Midbrain (tissue), 1 donor: ENCODE measurements at places on chromosomes 1 and 21.

DNA sequence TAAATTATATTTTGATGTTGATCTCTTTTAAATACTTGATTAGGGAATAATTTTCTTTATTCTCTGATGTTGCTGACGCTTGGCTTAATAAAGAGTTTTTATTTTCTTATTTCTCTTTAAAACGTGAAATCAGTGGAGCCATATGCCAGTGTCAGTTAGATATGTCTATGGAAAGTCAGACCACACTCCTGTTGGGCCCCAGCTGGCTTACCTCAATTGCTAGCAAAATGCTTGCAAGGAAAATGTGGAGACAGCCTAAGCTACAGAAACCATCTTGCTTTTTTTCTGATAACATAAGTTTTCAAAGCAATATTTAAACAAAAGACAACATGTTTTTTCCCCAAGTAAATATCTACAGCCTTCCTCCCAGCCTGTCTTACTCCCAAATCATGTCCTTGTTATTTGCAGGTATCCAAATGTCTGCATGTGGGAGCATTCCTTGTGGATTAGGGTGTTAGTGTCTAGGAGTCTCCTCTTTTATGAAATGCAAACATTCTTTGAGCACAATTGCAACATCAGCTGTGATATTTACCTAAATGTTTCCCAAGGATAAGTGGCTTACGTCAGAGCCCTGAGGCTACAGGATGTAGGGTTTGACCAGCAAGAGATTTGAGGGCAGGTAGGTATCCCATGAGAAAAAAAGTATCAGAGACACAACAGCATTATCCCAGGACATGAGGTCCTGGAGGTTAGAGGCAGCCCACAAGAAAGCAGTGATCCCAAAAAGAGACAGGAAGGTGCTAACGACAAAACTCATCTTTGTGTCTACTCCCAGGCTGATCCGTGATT, 117.2 kb upstream of the KCNJ15 start:
- DNase-seq = no peak

DNA sequence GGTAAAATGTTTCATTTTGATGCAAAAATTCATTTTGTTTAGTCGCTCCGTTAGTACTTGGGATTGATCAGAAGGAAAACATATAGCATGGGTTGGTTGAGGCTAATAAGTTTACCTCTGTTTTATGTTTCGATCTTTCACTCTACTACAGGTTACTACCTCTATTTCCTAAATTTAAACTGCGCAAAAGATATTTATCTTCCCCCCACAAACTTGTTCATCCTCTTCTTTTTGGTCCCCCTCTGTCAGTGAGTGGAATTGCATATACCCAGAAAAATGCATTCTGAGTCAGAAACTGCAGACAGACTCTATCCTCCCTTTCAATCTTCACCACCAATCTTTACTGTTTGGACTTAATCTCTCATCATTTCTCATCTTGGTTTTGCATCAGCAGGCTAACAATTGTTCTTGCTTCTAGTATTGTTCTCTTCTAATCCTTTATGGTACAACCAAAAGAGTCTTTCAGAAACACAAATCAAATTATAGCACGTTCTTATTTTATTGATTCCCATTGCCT, 316.0 kb upstream of the ADGRL4 start:
- no peak for DNase-seq

- no peak for DNase-seq
These were observed 22.4 kb downstream of the EDN2 start for GRCh38 chr1:41461790-41462679.

DNA sequence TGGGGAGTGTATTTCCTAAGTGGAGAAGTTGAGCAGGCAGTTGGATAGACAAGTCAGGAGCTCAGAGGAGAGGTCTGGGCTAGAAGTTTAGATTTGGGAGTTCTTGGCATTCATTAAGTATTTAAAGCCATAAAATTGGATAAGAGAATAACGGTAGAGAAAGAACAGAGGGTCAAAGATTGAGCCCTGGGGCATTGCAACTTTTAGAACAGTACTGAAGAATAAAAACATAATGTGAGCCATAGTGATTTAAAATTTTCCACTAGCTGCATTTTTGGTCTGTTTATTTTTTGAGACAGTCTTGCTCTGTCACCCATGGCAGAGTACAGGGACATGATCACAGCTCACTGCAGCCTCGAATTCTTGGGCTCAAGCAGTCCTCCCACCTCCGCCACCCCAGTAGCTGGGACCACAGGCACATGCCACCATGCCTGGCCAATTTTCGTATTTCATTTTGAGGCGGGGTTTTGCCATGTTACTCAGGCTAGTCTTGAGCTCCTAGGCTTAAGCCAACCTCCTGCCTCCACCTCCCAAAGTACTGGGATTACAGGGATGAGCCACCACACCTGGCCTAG, 85.9 kb upstream of the SOX13 start:
- no peak for DNase-seq

- DNase-seq = no peak
These were observed 49.5 kb downstream of the SETD4 start for GRCh38 chr21:36010801-36011200.

DNA sequence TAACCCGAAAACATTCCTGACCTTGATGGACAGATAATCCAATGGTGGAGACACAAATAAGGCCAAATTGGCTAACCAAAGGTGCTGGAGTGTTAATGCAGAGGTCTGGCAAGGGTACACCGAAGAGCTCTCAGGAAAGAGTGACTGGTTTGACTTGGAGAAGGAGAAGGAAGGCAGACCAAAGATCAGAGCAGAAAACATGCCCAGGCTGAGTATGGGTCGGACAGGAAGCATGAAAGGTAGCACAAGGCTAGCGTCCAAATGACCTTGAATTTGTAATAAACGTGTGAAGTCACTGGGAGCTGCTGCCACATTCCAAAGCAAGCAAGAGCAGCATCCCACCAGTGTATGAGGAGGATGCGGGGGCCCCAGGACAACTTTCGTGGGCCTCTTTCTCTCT, 45.7 kb downstream of the APP start:
- no peak for DNase-seq
